DMS79 treated with DMSO at 0.1 percent for 48 hours (cell line): ENCODE measurements at places on chromosomes 4 and X.

DNA sequence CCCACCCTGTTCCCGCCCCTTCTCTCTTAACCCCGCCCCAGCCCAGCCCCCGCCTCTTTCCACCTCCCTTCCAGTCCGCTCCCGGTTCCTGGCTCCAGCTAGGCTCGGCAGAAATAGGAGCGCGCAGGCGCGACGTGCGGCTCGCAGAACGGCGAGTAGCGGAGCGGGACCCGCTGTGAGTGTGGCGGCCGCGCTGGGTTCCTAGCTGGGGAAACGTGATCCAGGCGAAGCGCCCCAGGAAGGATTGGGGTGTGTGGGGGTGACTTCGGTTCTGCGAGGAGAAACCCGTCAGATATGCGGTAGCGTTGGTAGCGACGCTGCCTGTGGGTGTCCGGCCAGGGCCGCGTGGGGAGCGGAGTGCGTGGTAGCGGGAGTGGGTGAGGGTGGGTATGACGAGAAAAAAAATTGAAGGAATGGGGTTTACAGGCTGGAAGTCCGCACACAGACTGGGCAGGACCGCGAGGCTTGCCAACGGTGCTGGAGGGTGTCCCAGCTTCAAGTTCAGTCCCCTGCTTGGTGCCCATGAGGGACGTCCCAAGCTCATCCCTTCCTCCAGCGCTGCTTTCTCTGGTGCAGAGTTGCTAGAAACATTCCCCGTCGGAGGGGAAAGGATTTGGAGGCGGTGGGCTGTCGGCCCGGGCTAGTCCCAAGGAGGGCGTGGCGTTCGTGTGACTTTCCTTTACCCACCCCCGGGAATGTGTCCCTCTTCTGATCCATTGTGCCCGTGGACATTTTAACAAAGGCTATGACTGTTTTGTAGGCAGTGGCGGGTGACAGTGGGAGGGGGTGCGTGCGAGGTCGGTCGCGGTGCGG lies at the start of gene PRRG1:
TSS of gene PRRG1 (plus strand) at position 144 of the 813 bp plus-strand sequence. CDS start 56,886 bp downstream, outside the sequence.
- DNase-seq = no peak

- DNase-seq = no peak
Measured at GRCh38 chr4:5757954-5758353, 47.0 kb downstream of the EVC start.

DNA sequence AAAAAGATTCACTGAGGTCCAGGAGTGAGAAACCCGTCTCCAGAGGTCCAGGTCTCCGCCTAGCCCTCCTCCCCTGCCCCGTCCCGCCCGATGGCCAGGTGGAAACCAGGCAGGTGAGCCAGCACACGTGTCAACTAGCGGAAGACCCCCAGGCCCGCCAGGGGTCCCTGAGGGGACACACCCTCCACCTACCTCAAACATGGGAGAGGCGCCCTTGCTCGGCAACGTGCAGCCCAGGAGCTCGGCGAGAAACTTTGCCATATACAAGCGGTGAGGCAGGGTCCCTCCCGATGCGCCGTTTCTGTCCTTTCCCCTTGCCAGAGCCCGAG lies 330.0 kb downstream of the HNRNPD start:
- no peak for DNase-seq

GRCh38 chr4:124974152-124974551 lies 261.6 kb upstream of the ANKRD50 start:
- DNase-seq = no peak

GRCh38 chr4:96407225-96407624 lies 567.3 kb downstream of the PDHA2 start:
- no peak for DNase-seq

DNA sequence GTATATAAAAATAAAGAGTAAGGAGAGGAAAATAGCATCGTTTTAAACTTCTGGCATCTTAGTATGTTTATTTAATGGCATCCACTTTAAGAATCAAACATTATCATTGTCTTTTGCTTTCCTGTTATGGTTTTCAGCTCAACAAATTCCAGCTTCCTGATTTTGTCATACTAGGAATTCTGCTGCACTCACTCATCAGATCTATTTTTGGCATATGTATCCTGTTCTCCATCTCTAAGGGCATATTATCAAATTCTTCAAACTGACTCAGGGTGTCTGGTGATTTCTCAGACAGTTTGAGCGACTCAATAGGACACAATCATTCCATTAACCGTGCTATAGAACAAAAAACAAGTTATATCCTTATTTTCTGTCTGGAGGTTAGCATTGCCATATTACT lies 248.5 kb upstream of the DIAPH2 start:
- no peak for DNase-seq

DNA sequence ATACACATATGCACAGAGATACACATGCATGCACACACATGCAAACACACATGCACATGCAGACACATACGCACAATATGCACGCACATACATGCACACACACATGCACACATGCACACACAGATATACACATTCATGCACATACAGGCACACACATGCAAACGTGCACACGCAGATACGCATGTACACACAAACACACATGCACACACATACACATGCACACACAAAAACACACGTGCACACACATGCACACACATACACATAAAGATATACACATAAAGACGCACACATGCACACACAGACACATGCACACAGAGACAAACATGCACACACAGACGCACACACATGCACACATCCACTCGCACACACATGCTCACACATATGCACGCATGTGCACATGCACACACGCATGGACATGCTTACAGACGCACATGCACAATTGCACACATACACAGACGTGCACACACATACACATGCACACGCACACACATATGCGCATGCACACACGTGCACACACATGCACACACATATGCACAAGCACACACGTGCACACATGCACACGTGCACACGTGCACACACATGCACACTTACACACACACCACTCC lies 145.2 kb downstream of the ADRA2C start:
- DNase-seq = no peak
